Kidney (tissue), 22 donors: ENCODE measurements at places on chromosomes 12 and 14. TPM values are rescaled to one million over a fixed set of nuclear protein-coding genes. Genes with fewer than 3 reads are reported as not detected.
A peak's percentile ranks its signal among the peaks of the same experiment; 100 is the strongest.

Gene TTC5
- total RNA-seq: 22.3 TPM

Gene KRT6C
- not detected for total RNA-seq

Gene ART4
- 3.0 TPM for total RNA-seq

Gene KRT5
- 0.69 TPM for total RNA-seq

Gene BMAL2
- 12.8 TPM for total RNA-seq

Gene RERG
- total RNA-seq: 44.7 TPM

Gene CMA1
- total RNA-seq: 2.1 TPM

Gene RNF212B
- total RNA-seq: not detected

DNA sequence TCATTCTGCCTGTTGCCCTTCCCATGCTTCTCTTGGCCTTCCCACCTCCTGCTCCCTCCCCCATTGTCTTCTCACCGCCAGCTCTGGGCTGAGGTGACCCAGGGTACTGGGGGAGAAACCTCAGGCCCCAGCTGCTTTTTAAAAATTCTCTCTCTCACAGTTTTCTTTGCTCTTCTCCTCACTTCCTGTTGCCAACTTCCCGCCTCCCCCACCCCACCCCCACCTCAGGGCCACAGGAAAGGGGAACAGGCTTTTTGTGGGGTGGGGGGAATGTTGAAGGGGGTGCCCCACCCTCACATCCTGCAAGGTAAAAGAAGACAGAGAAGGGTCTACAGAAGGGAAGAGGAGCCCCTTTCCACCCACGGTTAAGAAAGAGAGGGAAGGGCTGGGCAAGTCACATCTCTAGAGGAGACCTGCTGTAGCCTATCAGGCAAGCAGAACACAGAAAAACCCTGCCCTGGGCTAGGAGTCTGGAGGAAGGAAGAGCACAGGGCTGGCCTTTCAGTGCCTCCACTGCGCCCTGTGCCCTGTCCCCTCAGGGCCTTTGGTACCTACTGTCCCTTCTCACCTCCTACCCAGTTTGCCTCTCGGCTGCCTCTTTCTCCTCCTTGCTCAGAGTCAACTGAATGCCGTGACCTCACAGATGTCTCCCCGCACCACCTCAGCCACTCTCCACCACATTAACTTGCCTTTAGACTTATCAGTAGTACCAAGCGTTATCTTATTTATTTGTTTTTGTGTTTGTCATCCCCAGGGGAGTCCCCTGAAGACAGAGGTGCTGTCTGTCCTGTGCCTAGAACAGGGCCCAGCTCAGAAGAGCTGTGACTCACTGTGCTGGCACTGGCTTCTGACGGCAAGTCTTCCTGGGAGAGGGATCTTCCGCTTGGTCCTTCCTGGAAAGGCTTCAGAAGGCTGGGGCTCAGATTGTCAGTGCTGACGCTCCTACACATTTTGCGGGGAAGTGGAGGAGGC lies 1.7 kb downstream of the ARHGAP9 start:
- DNase-seq: no peak

DNA sequence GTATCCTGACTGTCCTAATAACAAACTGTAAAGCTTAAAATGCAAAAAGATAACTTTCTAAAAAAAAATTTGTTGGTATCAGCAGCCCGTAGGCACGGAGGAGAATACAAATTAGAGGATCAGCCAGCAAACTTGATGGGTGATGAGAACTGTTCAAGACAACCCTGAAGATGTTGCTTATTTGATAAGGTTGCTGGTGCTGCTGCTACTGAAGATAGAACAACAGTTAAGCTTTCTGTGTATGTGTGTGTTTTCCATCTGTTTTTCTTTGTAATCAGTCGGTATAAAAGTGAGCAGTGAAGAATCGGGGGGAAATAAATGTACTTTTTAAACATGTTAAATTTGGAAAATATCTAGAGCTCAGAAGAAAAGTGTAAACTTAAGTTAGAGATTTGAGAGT lies 67.4 kb upstream of the POC1B start:
- no peak for DNase-seq

DNA sequence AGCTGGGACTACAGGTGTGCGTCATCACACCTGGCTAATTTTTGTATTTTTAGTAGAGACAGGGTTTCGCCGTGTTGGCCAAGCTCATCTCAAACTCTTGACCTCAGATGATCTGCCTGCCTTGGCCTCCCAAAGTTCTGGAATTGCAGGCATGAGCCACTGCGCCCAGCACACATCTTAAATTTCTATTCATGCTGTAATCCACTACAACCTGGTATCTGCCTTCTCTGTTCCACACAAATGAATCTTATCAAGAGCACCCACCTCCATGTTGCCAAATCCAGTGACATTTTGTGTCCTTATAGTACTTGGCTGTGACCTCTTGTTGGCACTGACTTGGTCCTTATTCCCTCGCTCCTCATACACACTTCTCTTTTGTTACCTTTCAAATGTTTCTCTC lies 5.8 kb upstream of the BICD1 start:
- no peak for DNase-seq

DNA sequence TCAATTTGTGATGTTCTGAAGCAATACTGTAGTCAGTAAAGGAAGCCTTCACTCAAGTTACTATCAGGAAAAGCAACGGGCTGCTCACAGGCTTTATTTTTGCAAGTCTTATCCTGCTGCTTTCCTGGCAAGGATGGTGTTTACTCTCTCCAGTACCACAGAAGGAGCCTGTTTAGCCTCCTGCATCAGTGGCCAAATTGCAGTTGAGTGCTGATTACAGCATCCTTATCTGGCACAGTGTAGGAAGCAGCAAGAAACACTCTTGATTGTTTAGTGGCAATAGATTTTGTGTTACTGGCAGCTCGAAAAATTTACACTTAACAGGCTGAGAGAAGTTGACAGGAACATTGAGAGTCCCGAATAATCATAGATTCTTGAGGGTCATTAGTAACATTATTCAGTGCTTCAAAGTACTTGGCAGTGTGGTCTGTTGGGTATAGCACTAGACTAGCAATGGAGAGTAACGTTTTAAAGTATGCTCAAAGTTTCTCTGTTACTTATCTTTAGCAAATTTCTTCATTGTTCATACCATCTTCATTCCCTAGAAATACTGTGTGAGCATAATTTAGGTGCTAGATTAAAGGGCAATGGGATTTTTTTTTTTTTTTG lies 11.7 kb downstream of the TULP3 start:
- DNase-seq: no peak

GRCh38 chr14:93329965-93330608 lies 2.7 kb downstream of the BTBD7 start:
- no peak for DNase-seq

DNA sequence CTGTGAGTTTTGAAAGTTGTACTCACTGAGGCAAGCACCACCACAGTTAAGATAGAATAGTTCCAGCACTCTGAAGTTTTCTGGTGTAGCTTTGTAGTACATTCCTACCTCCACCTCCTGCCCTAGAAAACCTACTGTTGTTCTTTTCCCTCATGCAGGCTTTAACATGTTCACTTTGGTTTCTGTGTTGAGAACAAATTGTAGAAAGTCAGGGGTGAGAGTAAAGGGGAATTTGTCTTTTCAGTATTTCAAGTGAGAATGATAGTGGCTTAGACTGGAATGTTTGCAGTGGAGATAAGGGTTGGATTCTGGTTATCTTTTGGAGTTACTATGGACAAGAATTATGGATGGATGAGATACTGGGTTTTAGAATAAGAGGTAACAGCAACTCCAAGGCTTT lies 67.2 kb downstream of the AEBP2 start:
- DNase-seq: no peak

- no peak for DNase-seq
Observed at GRCh38 chr12:106455111-106455510, 97.6 kb downstream of the POLR3B start.

- peak; percentile 55 for DNase-seq
Observed at GRCh38 chr12:56839915-56840325, 76.8 kb downstream of the HSD17B6 start.

DNA sequence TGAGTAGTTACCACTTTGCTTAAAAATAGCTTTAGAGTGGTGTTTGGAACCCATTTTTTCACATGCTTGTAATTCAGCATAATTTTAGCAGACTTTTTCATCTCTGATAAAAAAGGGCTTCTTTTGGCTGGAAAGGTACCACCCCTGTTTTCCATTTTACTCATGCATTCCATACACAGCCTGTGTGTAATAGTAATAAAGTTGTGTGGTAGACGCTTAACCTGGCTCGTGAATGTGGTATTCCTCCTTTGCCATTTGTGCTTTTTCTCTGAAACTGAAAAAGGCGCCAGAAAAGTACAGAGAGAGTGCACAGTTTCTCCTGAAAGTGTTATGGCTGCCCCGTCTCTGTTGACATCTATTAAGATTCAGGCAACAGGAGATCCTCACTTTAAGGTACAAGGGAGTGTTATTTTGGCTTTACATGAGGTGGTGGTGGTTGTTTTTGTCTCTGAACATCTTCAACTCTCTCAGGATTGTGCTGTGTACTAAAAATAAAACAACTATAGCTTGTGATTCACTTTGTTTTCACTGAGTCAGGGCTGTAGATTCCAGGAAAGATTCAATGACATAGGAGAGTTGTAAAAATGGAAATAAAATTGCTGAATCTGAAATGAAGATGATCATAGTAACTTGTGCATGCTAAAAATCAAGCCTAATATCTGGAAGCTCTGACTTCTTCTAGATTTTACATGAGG lies 45.6 kb upstream of the MIS18BP1 start:
- DNase-seq: no peak

DNA sequence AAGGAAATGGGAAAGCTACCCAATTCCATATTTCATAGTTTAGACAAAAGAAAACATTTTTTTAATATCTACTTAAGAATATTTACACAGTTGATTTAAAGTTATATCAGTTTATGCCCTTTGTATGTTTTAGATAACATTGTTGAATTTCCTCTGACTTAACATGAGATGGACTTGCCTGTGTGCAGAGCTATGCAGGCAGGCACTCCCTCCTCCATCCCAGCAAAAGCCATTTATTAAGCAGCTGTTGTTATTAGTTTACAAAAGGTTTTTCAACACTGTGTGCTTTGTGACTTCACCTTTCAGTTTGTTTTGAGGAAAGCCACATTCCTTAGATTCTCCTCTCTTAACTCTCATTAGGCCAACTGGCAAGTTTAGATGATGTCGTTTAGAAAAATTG lies 337.5 kb upstream of the PDE3A start:
- DNase-seq: no peak

DNA sequence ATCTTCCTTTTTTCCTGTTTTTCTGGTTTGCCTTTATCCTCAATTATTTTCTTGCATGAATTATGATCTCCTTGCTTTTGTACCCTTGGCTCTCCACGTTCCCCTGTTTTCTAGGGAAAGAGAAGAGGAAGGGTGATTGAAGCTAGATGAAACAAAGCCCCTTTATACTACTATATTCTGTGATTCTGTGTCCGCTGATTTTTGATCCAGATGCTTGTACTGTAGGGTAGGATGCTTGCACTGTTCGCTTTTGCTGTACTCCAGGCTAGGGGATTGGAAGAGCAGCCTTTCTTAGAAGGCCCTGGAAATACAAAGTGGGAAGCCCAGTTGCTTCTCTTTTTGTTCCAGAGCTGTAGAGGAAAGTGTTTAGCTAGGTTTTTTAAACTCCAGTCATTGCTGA lies 35.1 kb upstream of the KLHDC2 start:
- no peak for DNase-seq

DNA sequence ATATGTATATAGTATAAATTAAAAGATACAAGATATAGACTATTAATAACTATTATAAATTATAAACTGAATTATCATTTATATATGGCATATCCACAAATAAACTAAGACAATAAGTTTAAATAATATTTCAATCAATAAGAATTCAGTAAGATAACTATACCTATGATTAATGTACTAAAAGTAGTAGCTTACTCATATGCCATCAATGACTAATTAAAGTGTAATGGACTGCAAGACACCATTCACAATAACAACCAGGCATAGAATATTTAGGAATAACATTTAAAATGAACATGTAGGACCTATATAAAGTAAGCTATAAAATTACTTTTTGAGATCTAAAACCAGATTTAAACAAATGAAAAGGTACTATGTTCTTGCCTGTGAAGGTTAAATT lies 18.8 kb downstream of the KCNC2 start:
- no peak for DNase-seq

DNA sequence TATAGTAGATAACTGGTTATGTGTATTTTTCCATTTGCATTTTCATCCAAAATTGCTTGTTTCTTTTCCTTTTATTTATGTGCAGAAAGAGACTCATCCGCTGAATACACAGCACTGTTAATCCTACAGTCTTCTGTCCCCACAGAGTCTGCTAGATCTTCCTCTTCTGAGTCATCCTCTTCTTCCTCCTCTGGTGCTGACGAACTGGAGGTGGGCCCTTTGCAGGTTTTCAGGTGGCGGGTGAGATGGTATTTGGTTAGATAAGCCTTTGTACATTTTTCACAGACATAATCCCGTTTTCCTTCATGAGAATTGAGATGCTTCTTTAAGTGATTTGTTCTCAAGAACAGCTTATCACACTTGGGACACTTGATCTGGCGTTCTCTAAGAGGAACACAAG lies 26.8 kb downstream of the PRDM4 start:
- no peak for DNase-seq

GRCh38 chr12:46916796-46917419 lies 91.1 kb upstream of the SLC38A4 start:
- DNase-seq: no peak

- DNase-seq: no peak
Observed at GRCh38 chr14:79608446-79608845, 602.9 kb downstream of the DIO2 start.

DNA sequence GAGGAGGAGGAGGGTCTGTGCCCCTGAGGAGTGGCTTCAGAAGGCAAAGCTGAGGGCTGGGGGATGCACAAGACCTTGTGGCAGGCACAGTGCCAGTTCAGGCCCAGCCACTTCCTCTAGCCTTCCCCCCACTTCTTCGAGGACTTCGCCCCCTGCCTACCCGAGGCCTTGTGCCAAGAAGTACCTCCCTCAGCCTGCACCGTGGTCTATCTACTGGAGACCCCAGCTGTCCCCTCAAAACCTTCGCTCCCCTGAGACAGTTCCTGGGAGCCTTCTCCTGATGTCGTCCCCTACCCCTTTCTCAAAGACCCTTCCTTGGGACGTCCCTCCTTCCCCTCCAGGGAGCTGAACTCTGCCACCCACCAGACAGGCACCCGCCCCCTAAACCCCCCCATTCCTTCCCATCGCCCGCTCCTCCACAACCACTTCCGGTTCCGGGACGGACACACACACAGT lies 604 bp downstream of the ZNF384 start:
- DNase-seq: no peak

DNA sequence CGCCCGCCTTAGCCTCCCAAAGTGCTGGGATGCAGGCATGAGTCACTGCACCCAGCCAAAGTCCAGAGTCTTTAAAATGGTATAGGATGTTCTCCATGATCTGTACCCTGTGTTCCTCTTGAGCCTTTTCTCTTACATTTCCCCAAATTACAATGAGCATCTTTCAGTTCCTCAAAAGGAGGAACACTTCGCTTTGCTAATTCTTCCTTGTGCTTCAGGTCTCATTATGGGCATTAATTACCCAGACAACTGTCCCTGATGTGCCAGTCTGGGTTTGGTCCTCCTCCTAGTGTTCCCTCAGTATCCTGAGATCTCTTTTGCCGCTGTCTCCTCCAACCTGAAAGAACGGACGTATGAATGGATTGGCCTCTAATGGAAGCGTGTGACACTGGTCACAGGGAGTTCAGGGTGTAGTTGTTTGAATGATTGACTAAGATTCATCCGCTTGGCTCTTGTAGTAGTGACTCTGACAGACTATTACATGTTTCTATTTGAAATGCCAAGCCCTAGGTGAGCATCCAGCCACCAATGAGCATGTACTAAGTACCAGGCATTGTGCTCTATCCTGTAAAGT lies 8.2 kb downstream of the PRKCH start:
- no peak for DNase-seq

- DNase-seq: no peak
Observed at GRCh38 chr14:71117839-71118743, 210.8 kb downstream of the PCNX1 start.

- no peak for DNase-seq
Observed at GRCh38 chr12:80282761-80283160, 161.3 kb upstream of the PTPRQ start.

GRCh38 chr12:118682656-118683055 lies 298.7 kb upstream of the SRRM4 start:
- no peak for DNase-seq
